Uterus (tissue), 4 donors: ENCODE measurements at places on chromosomes 5 and 9. TPM values are rescaled to one million over a fixed set of nuclear protein-coding genes. Genes with fewer than 3 reads are reported as not detected.

DNA sequence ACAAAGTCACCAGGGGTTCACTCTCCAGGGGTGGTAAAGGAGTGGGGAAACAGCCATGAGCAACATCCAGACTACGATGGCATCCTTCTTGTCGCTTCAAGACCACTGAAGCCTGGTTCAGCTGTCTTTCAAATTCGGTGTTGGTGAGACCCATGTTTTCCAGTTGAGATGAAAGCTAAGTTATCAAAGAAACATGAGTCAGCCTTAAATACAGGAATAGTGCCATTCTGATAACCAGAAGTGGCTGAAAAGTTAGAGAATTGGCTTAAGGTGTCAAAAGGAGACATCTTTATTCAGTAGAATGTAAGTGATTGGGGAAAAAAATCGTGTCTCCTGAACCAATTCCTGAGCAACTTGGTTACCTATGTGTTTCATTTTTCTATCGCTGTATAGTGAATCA is 7.0 kb upstream of the CARD19 start:
- no peak for DNase-seq
- no peak overlapping the region for H3K4me3 ChIP-seq
- H3K27me3 ChIP-seq = no peaks in the 10 kb centered on the region
- no peak overlapping the region for H3K27ac ChIP-seq
- H3K4me1 ChIP-seq = no peaks in the 10 kb centered on the region

DNA sequence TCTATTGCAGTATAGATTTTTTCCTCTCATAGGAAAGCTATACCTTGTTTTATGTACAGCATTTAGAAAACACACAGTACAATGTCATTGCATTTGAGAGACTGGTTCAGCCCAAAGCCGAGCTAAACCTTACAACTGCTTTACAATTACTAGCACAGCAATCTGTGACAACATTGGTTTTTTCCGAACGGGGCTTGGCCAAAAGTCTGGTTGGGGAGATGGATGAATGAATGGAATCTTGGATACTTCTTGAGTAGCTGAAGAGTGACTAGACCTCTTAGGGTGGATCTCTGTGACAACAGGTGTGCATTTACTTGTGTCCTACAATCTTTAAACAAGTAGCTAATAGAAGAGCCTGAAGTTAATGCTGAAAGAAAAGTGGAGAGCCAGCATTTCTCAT is 1.2 kb downstream of the SGCD start:
- H3K4me3 ChIP-seq = peak overlapping the region; percentile 46
- H3K27ac ChIP-seq = peak overlapping the region; percentile 63
- DNase-seq = no peak
- H3K27me3 ChIP-seq = no peaks in the 10 kb centered on the region
- peaks cover 6% of the 10 kb centered on the region for H3K4me1 ChIP-seq
- H3K36me3 ChIP-seq = no peaks in the 10 kb centered on the region

DNA sequence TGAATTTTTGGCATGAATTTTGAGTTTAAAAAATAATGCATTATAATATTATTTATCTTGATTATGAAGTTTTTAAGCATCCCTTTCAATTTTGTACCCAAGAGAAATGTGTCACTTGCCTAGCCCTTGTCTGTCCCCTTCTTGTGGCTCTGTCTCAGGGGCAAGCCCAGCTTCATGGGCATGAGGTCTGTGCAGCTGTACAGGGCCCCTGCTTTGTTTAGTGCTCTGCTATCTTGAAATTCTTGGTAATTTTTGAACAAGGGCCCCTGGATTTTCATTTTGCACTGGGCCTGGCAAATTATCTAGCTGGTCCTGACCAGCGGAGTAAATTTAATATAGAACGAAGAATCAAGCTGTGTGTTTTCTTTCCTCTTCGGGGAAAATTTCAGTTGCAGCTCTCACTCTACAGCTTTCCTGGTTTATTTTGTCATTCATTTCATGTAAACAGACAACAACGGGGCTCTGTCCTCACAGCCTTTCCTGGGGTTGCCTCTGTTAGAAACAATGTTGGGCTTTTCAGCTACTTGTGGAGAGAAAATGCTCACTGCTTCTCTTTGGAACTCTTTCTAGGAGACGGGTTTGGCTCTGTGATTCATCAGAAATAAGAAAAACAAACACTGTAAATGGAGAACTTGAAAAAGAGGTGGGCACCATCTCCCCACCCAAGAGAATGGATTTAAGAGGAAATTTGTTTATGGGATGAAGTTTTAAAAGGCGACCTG is 41.1 kb downstream of the LIX1 start:
- no peaks in the 10 kb centered on the region for H3K36me3 ChIP-seq
- no peak overlapping the region for H3K4me3 ChIP-seq
- H3K4me1 ChIP-seq = no peaks in the 10 kb centered on the region
- no peak overlapping the region for H3K27ac ChIP-seq

DNA sequence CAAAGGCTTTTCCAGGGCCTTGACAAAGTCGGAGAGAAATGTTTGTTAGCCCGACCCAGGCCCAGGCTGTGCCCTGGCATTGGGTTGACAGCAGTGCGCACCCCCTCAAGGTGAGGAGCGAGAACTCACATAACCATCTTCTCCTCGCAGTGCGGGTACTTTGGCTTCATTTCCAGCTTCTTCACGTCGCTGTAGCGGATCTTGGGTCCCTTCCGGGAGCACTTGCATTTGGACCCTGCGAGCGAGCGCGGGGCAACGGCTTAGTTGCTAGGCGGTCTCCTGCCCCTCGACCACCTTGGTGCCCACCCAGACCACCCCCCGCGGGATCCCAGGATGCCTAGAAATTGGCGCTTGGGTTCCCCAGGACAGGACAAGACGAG is 496 bp downstream of the CXCL14 start:
- no peaks in the 10 kb centered on the region for H3K27me3 ChIP-seq
- DNase-seq = no peak
- no peak overlapping the region for H3K4me3 ChIP-seq
- H3K4me1 ChIP-seq = no peaks in the 10 kb centered on the region
- H3K27ac ChIP-seq = no peak overlapping the region

- DNase-seq = no peak
- no peak overlapping the region for H3K4me3 ChIP-seq
- no peaks in the 10 kb centered on the region for H3K36me3 ChIP-seq
- no peaks in the 10 kb centered on the region for H3K4me1 ChIP-seq
- no peaks in the 10 kb centered on the region for H3K27me3 ChIP-seq
Observed at GRCh38 chr5:147913786-147914185, 7.4 kb upstream of the C5orf46 start.

- no peak overlapping the region for H3K27ac ChIP-seq
- H3K27me3 ChIP-seq = no peaks in the 10 kb centered on the region
- H3K4me1 ChIP-seq = no peaks in the 10 kb centered on the region
- no peaks in the 10 kb centered on the region for H3K36me3 ChIP-seq
- H3K4me3 ChIP-seq = no peak overlapping the region
- DNase-seq = no peak
Observed at GRCh38 chr9:133930046-133930681, 62.0 kb downstream of the VAV2 start.

GRCh38 chr5:9269014-9269413 is 276.9 kb downstream of the SEMA5A start:
- H3K27ac ChIP-seq = no peak overlapping the region
- H3K27me3 ChIP-seq = no peaks in the 10 kb centered on the region
- H3K4me3 ChIP-seq = no peak overlapping the region
- H3K4me1 ChIP-seq = no peaks in the 10 kb centered on the region
- H3K36me3 ChIP-seq = no peaks in the 10 kb centered on the region

DNA sequence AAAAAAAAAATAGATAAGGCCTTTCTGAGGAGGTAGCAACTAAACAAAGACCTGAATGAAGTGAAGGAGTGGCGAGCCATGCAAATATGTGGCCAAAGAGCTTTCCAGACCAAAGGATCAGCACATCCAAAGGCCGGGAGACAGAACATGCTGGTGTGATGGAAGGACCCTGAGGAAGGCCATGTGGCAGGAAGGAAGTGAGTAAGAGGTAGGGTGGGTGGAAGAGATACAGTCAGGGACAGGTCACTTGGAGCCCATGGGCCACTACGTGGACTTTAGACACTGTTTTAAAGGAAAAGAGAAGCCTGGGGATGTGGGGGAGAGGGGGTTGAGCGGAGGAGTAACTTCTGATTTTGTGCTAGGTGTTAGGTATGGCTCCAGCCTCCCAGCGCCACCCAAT is 31.3 kb downstream of the SPRY4 start:
- no peaks in the 10 kb centered on the region for H3K36me3 ChIP-seq
- no peaks in the 10 kb centered on the region for H3K27me3 ChIP-seq
- H3K4me3 ChIP-seq = no peak overlapping the region
- no peaks in the 10 kb centered on the region for H3K4me1 ChIP-seq
- DNase-seq = no peak

DNA sequence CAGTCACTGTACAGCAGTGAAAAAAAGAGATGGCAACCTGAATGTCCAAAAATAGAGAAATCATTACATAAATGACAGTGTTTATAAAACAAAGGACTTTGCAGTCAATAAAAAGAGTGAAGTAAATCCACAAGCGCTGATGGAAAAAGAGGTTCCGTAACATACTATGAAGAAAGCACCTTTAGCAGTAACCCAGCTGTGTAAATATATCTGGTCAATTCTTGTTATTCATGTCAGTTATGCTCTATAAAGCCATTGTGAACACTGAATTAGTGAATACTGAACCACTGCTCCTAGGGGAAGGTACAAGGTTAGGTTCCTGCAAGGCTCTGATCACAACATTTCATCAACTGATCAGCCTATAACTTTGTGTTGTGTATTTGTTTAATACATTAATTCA is 39.5 kb downstream of the CCNJL start:
- no peak for DNase-seq
- no peaks in the 10 kb centered on the region for H3K36me3 ChIP-seq
- H3K4me3 ChIP-seq = no peak overlapping the region
- no peaks in the 10 kb centered on the region for H3K4me1 ChIP-seq
- no peak overlapping the region for H3K27ac ChIP-seq

- DNase-seq = no peak
- H3K4me1 ChIP-seq = no peaks in the 10 kb centered on the region
- no peak overlapping the region for H3K4me3 ChIP-seq
- H3K27me3 ChIP-seq = no peaks in the 10 kb centered on the region
Observed at GRCh38 chr5:37533851-37534250, 154.7 kb downstream of the WDR70 start.

DNA sequence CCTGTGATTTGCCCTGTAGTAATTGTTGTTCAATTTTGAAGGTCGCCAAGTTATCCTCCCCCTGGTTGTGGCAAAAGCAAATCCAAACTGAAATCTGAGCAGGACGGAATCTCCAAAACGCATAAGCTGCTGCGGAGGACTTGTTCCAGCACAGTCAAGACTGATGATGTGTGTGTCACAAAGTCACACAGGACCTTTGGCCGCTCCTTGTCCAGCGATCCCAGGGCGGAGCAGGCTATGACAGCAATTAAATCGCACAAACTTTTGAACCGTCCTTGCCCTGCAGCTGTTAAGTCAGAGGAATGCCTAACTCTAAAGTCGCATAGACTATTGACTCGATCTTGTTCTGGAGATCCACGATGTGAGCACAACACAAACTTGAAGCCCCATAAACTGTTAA is 128.4 kb downstream of the PARP8 start:
- H3K27me3 ChIP-seq = no peaks in the 10 kb centered on the region
- no peak overlapping the region for H3K4me3 ChIP-seq
- no peak for DNase-seq
- H3K4me1 ChIP-seq = no peaks in the 10 kb centered on the region
- no peaks in the 10 kb centered on the region for H3K36me3 ChIP-seq
- H3K27ac ChIP-seq = no peak overlapping the region

BSPRY gene
- not detected for total RNA-seq

OBP2B gene
- total RNA-seq = not detected
